ENCODE measurements at places on chromosomes 12 and 14.

DNA sequence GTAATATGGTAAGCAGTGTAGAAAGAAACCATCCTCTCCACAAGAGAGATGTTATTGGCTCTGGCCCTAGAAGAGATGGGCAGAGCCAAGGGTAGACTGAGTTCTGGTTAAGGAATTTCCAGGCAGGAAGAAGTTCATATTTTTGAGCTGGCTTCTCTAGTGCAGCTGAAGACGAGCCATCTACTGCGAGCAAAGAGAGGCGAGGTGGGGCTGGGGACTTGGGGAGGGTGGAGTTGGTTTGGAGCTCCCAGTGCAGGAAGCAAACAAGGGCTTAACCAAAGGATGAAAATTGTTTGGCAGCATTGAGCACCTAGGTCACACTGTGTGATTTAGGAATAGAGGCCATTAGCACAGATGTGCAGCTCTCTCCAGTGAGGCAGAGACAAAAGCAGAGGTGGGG lies 239.6 kb downstream of the ZFP36L1 start:
- no peak for DNase-seq

- no peak for DNase-seq
Measured at GRCh38 chr14:53874704-53875103, 81.9 kb downstream of the BMP4 start.

DNA sequence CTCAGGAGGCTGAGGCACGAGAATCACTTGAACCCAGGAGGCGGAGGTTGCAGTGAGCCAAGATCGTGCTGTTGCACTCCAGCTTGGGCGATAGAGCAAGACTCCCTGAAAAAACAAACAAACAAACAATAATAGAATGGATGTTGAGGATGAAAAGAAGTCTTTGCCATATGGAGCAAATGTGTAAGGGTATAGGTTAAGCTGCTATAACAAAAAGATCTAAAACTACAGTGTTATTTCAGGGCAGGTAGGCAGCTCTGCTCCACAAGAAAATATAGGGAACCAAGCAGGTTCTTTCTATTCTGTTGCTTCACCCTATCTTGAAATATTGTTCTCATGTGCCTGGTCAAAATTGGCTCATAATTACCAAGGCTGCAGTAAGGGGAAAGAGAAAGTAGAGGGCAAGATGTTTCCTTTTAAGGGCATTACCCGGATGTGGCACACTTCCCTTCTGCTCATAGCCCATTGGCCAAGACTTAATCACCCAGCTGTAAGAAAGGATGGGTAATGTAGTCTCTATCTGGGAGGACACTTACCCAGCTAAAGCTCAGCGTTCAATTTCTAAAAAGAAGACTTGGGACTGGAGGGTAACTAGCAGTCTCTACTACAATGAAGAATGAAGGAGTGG lies 23.5 kb downstream of the SDSL start:
- no peak for DNase-seq

- DNase-seq, result no peak
Measured at GRCh38 chr12:84492351-84492883, 420.2 kb downstream of the SLC6A15 start.

DNA sequence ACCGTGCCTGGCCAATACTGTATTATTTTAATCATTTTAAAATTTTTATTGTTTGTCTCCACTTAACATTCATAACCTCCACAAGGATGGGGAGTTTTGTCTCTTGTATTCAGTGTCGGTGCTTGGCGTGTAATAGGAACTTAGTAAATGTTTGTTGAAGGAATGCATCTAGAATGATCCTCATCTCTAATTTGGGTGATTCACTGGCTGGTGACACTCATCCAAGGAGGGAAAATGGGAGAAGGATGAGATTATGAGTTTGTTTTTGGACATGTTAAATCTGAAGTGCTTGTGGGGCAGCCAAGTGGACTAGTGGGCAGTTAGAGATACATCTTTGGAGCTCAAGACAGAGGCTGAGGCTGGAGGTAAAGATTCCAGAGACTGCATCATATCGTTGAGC lies 5.1 kb downstream of the KLC1 start:
- DNase-seq, result no peak

DNA sequence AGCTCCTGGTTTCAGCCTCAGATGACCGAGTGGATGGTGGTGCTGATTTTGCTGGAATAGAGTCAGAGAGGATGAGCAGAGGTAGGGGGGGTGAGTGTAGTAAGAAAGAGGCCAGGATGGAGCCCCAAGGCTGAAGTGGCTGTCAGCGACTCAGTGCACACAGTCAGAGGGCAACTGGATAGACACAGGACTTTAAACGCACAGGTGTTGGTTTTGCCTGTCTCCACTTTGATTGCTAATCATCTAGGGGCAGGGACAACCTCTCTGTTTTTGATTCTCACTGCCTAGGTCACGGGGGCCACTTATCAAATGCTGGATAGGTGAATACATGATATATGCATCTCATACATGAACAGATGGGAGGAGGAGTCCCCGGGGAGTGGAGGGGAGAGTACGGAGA lies 99.5 kb downstream of the EGLN3 start:
- no peak for DNase-seq

DNA sequence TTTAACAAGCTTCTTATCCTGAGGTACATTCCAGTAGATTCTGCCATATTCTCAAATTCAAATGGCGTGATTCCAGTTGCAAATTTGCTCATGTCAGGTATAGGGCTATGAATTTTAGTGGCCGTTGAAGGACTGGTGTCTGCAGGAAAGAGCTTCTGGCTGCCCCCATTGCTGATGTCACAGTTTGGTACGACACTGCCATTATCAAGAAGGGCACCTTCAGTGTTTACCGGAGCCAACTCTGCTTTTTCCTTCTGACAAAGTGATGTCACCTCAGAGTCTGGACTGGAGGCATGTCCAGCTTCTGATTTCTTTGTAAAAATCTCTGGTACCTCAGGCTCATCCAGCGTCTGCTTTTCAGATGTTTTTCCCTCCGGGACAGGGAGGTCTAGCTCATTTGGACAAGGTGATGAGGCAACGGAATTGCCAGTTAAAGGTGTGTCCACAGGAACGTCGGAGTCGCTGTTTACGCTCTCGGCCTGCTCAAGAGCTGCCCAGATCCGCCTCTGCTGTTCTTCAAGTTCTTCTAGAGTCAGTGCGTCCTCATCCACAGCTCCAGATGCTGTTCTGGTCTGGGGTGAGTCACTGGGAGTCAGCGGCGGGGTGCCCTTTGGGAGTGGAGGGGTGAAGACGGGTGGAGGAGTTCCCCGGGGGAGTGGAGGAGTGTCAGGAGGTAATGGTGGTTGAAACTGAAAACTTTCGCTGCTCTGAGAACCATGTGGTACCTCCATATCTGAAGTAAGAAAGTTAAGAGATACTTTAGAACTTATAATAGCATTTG lies 27.0 kb downstream of the ZCCHC8 start:
- DNase-seq, result no peak

DNA sequence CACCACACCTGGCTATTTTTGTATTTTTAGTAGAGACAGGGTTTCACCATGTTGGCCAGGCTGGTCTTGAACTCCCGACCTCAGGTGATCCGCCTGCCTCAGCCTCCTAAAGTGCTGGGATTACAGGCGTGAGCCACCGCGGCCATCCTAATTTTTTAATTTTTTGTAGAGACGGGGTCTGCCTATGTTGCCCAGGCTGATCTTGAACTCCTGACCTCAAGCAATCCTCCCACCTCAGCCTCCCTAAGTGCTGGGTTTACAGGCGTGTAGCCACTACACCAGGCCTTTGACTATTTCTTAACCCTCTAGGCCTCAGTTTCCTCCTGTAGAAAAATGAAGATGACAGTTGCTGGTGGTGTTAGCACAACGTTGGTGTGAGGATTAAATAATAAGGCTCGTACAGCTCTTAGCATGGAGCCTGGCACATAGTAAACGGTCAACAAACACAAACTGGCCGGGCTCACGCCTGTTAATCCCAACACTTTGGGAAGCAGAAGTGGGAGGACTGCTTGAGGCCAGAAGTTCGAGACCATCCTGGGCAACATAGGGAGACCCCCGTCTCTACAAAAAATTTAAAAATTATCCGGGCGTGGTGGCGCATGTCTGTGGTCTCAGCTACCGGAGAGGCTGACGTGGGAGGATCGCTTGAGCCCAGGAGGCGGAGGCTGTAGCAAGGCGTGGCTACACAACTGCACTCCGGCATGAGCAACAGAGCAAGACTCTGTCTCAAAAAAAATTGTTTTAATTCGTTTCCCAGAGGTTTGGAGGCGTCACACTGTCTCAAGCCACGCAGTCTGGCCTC lies 979 bp downstream of the DDX54 start:
- DNase-seq, result no peak

DNA sequence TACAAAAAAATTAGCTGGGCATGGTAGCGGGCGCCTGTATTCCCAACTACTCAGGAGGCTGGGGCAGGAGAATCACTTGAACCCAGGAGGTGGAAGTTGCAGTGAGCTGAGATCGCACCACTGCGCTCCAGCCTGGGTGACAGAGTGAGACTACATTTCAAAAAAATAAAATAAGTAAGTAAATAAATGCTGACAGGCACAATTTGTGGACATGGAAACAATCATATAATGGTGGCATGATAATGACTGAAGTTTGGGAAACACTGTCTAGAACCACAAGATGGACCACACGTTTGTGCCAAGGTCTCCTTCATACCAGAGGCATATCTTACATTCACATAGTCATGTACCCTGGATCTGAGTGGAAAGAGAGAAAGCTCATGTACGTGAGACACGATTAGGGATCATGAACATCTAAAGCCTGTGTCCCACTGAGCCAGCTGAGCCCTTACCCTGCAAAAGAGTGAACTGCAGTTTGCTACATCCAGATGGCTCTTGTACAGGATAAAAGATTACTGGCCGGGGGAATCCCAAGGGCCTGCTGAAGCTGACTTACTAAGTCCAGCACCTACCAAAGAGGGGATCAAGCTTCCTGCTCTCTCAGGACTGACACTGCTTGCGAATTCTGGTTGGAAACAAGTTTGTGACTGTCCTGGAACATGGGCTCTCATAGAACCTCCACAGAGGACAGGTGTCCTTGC lies 62.9 kb downstream of the TRAFD1 start:
- no peak for DNase-seq

DNA sequence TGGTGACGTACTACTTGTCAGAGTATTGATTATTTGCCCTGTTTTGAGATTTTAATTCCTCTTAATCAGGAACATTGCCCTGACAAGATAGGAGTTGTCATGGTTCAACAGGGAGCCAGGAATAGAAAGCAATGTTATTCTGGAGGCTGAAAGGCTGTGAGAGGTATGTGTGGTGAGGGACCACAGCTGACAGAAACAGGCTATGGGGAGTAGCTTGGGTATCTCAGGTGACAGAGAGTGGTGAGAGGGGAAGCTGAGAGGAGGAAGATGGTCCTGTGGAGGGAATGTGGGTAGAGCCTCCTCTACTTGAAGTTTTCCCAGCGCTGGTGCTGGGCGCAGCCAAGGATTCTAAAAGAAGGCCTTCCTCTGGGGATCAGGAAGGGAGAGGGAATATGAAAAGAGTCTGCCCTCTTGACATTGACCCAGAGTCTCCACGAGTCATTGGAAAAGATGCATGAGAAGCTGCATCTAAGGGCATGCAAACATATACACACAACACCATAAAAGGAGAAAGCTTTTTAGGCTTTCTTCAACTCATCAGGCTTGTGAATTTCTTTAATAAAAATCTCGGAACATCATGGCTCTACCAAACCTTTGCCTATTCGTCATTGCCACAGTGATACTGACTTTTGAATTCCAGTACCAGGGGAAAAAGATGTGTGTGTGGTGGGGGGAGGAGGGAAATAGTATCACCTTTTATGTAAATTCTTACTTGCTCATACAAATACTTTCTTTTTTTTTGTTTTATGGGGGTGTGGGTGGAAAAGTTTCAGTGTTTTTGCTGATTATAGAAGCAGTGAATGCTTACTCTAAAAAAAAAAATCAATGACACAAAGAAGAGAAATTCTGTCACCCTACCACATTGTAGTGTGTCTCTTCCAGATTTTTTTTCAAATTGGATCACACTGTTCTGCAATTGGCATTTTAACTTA lies 39.9 kb upstream of the DHRS7 start:
- no peak for DNase-seq

GRCh38 chr12:15534874-15535273 lies 212.6 kb downstream of the PTPRO start:
- no peak for DNase-seq

GRCh38 chr12:99093166-99093565 lies 448.1 kb downstream of the APAF1 start:
- no peak for DNase-seq

DNA sequence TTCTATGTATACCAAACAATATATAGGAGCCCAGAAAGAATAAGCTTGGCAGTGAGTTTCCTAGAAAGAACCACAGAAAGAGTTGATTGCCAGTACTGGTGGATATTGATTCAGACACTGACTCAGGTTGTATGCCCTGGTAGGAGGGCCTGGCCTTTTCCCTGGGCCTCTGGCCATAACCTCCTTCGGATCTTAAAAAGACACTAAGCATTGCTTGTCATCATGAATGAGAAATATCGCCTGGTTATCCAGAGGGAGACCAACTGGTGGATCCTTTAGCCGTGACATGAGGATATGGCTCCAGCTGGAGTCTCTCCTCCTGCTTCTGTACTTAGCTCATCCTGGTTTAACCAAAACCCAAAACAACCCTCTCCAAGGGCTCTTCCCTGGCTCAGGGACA lies 231.5 kb downstream of the MSRB3 start:
- DNase-seq, result no peak

GRCh38 chr14:79093531-79093930 lies 923.4 kb downstream of the NRXN3 start:
- no peak for DNase-seq

DNA sequence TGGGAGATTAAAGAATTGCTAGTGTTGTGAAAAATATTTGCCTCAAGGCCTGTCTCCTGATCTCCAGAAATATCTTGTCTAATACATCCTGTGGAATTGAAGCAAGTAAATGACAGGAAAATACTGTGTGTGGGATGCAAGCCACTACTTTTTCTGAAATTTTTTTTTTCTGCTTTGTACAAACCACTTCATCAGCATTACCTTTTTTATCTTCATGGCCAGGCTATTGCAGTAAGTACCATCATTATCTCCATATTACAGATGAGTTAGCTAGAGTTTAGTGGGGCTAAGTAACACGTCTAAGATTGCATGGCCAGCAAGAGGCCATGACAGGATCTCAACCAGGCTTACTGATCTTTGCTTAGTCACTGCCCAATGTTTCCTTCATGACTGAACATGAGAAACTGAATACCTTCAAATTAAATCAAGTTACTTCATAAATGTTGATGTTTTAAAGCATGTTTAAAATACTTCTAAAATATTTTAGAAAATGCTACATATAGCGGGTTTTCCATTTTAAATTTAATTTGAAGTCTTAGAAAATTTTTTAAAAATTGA lies 273.7 kb downstream of the SLC6A15 start:
- no peak for DNase-seq

DNA sequence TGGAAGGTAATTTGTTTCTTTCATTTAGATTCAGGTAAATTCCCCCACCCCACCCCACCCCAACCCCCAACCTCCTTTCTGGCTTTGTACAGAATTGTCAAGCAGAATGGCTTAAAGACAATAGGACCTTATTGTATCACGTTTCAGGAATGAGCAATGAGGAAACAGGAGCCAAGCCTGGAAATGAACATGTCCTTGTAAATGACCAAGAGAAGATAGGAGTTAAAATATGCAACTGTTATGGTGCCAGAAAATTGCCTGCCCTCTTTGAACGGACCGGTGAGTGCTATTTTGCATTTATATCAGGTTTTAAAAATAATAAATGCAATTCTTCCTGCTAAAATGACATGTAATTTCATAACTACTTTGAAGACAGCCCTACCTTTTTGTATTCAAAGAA lies 141.6 kb upstream of the PELI2 start:
- no peak for DNase-seq
